ENCODE measurements at places on chromosomes 3 and 15.
A peak's percentile ranks its signal among the peaks of the same experiment; 100 is the strongest.

DNA sequence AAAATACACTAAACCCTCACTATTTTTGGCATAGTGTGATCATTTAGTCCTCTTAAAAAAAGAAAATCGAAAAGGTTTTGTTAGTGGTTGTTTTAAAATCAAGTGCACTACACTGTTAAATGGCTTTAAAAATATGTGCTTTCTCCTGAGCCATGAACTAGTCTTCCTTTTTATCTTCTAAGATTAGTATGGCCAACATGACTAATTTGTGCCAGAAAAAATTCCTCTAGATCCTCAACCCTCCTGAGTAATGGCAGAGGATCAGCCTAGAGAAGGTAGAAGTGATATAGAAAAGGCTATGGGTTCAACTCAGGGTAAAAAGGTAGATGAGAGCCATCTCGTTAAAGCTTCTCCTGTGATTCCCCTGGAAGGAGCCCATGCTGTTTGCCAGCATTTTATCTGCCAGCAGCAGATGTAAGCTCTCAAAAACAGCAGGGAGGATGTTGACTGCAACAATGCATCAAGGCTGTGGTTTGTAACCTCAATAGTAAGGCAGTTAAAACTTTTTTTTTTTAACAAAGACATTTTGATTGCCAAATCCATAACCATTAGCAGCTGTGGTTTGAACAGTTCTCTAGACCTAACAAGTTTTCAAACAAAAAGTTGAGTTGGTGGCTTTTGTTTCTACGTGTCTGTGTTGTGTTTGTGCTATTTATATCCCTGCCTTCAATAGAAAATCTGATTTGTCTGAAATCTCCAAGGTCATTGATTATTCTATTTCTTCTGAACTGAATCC is 30.2 kb upstream of the ZNF609 start:
- DNase-seq: peak; percentile 20

GRCh38 chr15:65029736-65030208 is 333 bp upstream of the MTFMT start:
- no peak for DNase-seq

DNA sequence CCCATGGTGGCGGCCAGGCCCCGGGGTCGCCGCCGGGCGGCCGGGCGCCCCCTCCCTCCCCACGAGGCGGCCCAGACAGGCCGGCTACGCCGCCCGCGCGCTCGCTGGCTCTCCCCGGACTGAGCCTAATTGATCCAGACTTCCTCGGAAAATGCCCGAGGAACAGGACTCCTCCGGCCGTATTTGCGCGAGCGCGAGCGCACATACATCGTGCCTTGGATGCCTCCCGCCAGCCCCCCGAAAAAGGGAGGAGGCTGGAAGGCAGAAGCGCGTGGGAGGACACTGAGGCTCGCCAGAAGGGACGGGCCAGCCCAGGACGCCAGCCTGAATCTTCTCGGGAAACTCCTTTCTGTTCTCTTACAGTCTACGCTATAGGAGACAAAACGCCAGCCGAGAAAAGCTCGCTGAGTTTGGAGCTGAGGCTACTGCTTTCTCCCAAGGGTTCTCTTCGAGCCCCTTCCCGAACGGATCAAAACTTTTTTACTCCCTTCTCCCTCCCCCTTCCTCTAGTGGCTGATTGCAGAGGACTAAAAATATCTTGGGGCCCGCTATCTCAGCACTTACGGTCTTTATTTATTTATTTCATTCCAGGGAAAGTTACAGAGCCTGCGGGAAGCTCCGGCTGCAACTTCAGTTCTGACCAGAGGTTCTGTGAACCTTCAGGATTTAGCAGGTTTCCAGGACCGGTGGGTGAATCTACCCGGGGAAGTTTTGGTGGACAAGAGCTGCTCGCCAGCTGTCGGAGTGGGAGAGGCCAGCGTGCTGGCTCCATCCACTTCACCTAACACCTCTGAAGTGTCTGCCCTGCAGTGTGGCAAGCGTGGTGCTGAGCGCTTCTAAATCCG is at the start of gene PDZRN3:
Gene PDZRN3 (minus strand): TSS at position 121 of the 845 bp plus-strand sequence.
- DNase-seq: no peak

DNA sequence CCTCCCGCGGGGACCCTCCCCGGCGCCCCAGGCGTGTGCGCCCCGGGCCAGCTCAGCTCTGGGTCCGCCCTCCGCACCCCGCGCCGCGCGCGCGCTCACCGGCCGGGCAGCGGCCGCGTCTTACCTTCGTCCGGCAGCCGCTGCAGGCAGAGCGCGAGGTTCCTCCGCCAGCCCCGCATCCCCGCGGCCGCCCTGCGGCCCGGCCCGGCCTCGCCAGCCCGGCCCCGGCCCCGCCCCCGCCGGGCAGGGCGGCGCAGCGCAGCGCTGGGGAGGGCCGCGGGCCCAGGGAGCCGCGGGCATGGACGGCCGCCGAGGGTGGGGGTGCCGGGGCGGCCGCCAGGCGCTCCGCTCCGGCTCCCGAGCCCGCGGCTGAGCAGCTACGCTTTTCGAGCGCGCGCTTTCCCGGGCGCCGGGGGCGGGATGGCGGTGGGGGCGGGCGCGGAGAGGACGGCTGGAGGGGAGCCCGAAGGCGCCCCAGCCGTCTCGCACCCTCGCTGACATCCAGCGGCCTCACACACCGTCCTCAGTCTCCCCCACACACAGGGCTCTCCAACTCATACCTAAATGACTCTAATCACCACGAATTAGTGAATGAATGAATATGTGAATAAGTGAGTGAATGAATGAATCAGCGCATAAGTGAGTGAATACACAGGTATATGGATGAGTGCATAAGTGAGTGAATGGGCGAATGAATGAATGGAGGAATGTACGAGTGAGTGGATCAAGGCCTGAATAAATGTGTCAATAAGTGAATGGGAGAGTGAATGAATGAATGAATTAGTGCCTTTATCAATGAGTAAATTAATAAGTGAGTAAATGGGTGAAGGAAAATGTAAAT is 48.5 kb upstream of the CCDC174 start:
- DNase-seq: no peak

GRCh38 chr15:33982516-33982915 is 14.2 kb downstream of the CHRM5 start:
- no peak for DNase-seq

DNA sequence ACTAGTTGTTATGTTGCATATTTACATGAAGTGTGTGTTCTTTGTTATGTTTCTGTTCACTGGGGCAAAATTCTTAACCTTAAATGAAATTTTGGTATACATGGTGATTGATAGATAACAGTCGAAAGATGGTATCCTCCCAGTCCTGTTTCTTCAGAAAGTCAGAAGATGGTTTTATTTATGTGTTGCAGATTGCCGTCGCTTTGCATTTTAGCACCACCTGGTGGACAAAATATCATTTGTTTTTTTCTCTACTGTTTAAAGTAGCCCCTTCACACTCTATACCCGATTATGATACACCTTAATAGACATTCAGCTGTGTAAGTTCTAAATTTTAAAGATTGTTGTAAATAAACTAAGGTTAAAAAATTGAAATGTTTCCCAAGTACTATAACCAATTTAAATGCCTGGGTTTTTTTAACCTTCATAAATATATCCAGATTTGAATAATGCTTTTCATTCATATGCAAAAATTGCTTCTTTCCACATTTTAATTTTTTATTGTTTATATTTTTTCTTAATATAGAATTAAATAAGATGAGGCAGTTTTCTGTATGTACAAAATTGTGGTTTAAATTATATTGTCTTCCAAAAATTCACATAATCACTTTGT is 152.2 kb downstream of the ALCAM start:
- DNase-seq: no peak

Measured in activated T-cell treated with anti-CD3 and anti-CD28 coated beads for 4 hours (primary cell).